Brain (organoid and tissue), 16 donors: ENCODE measurements at places on chromosomes 6 and 20.

DNA sequence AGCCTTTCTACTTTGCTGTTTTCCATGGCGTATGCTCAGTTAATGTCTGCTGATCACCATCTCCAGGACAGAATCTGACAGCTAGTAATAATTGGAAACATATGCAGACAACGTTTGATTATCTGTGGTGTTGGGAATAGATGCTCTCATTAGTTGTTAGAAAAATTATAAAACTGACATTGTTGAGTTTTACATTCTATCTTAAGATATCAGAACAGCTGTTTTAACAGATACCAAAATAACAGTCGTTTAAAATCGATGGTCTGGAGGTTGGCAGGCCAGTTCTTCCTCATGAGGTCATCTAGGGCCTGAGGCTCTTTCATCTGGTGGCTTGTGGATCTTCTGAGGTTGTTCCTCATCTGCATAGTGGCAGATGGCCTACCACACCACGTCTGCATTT lies 137.6 kb downstream of the AIG1 start:
- no peak for DNase-seq

GRCh38 chr6:40715570-40716403 lies 128.6 kb upstream of the LRFN2 start:
- DNase-seq, result peak; percentile 83

DNA sequence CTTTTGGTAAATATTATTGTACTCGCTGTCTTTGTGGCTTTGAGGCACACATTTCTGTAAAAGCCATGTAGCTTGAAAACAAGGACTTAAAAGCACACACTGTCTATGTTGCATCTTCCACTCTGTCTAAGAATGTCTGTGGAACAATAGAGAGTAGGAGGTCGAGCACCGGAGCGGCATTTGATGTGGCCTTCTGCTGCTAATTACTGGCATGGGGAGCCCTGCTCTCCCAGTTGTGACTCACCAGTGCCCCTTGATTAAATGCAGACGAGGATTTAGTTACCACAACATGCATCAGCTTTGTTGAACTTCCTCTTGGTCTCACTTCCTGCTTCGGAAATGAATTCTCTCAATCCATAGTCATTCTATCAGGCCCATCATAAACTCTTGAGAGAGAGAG lies 680.7 kb upstream of the SLC35B3 start:
- no peak for DNase-seq

- no peak for DNase-seq
Measured at GRCh38 chr6:162618448-162619002, 109.0 kb downstream of the PRKN start.

- DNase-seq, result no peak
Measured at GRCh38 chr6:43299338-43300293, 1.6 kb downstream of the SLC22A7 start.

GRCh38 chr20:37231947-37232630 lies 29.5 kb downstream of the GHRH start:
- peak; percentile 71 for DNase-seq

DNA sequence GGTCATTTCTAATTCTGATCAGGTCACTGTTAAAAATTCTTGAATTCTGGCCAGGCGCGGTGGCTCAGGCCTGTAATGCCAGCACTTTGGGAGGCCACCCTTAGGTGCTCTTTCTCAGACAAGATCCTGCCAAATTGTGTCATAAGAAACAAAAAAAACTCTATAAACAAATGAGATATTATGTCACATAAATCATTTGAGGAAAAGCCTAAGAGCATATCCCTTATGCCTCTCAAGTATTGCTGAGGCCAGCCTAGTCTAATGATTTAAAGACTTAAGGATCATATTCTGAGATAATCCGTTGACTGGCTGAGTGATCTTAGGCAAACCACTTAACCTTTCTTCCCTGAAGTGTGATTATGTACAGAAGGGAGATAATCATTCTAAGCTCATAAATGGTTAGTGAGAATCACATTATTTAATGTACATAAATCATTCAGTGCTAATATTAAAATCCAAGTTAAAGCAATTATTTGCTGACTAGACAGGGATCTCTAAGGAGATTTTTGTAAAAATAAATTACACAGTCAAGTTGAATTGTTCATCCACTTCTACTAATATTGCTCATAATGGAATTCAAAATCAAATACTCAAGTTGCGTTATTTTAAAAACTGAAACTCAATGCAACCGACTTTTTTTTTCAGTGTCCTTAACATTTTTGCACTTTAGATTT lies 365.4 kb downstream of the PHF3 start:
- no peak for DNase-seq

DNA sequence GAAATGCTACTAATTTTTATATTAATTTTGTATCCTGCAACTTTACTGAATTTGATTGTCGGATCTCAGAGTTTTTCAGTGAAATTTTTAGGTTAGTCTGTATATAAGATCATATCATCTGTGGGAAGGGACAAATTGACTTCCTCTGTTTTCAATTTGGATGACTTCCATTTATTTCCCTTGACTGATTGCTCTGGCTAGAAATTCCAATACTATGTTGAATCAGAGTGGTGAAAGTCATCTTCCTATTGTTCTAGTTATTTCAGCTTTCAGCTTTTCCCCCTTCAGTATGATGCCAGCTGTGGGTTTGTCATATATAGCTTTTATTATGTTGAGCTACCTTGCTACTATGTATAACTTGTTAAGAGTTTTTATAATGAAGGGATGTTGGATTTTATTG lies 771.2 kb downstream of the KIF16B start:
- DNase-seq, result no peak

DNA sequence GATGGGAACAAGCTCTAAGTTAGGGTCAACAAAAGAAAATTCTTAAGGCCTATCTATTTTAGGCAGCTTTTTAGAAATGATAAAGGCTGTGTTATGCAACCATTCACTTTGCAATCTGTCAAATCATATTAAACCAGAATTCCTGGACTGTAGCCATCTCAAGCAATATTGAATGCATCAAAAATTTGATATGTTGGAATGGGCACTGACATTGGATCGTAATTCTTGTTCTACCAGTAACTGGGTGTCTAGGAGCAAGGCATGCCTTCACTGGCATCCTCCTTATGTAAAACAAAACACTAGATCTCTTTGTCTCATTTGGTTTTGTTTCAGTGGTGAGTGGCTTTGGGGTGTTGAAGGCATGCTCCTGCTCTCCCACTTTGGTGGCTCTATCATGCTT lies 145.6 kb downstream of the JARID2 start:
- DNase-seq, result no peak

GRCh38 chr20:1657556-1658334 lies at the start of gene SIRPG:
SIRPG (minus strand) TSS chr20:1657779; CDS start chr20:1657714, 65 bp downstream.
- DNase-seq, result no peak

GRCh38 chr20:34045294-34045693 lies 51.6 kb downstream of the RALY start:
- DNase-seq, result no peak

- DNase-seq, result peak; percentile 17
Measured at GRCh38 chr6:42841844-42842584, 37.4 kb upstream of the RPL7L1 start.

DNA sequence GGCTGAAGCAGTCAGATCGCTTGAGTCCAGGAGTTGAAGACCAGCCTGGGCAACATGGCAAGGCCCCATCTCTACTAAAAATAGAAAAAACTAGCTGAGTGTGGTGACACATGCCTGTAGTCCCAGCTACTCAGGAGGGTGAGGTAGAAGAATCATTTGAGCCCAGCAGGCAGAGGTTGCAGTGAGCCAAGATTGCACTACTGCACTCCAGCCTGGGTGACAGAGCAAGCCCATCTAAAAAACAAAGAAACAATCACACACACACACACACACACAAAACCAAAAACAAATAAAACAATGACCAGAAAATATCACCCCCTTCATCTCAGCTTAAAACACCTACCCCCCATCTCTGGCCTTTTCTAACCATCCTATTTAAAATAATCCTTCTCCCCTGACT lies 68.0 kb downstream of the BTBD9 start:
- no peak for DNase-seq

- DNase-seq, result no peak
Measured at GRCh38 chr6:110852773-110853172, 21.8 kb upstream of the AMD1 start.

DNA sequence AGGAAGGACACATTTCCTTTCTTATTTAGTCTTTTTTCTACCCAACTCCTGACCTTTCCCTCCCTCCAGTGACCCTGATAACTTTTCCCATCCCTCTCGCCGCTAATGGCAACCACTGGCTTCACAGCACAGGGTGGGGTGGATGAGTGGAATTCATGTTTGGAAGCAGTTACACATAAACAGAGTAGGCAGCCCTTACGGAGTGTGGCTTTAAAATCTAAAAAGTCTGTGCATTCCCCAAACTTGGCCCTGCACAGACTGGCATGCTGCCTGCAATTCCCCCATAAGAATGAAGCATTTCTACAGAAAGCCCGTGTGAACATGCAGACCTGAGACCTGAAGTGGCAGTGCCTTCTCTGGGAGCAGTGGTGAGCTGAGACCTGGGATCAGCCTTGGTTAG lies 275.9 kb upstream of the PRND start:
- no peak for DNase-seq

- DNase-seq, result no peak
Measured at GRCh38 chr6:75090576-75090975, 115.3 kb downstream of the COL12A1 start.

DNA sequence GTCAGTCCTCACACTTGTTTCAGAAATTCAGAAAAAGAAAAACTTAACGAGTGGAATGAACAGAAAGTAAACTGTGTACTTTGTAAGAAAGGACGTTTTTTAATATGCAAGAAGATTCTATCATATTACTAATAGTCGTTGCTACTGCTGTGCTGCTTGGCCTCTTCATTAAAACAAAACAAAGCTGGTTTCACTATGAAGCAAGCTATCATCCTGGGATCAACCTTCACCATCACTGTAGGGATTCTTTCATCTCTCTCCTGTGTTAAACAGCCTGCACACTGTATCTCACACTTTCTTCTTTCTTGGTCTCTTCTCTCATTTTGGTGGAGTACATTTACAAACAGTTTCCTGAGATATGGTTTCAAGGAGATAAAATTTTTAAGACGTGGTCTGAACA lies 284.2 kb downstream of the BTBD9 start:
- no peak for DNase-seq

DNA sequence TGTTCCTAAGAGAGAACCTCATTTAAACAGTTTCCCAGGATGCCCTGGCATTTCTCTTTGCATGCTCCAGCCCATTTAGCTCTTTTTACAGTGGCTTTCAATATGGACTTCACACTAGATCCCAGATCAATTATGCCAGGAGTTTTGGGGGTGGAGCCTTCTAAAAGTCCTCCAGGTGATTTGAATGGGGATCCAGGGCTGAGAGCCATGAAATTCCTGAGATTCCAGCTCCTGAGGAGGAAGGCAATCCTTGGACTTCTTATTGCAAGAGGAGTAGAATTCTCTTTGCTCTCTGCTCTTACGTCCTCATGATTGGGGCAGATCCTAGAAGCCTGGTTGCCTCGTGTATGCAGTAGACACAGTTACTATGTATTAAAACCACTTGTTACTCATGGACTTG lies 184.2 kb downstream of the DHX35 start:
- no peak for DNase-seq

- no peak for DNase-seq
Measured at GRCh38 chr20:61801857-61802442, 263.7 kb downstream of the TAF4 start.

GRCh38 chr6:12418946-12419345 lies 128.8 kb downstream of the EDN1 start:
- no peak for DNase-seq

DNA sequence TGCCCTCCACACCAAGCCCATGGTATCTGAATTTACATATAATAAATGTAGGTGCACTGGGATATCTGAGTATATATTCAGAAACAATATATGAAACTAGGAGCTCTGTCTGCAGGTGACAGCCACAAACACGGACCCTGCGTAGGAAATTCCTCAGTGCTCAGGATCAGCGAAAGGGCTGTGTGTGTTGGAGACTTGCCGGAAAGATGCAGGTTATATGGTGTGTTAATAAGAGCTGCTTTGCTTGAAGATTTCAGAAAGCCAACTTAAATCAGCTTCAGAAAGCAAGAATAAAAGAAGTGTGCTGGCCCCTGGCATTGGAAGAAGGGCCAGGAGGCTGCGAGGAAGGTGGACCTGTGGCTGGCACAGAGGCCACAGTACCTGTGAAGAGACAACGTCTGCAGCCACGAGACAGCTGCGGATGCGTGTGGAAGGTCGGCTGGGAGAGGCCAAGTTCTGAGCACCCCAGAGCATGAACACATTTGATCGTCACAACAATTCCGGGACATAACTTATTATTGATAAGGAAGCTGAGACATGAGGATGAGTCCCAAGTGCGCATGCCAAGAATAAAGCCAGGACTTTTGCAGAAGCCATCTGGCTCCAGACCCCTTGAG lies 183.2 kb downstream of the DLL1 start:
- no peak for DNase-seq

DNA sequence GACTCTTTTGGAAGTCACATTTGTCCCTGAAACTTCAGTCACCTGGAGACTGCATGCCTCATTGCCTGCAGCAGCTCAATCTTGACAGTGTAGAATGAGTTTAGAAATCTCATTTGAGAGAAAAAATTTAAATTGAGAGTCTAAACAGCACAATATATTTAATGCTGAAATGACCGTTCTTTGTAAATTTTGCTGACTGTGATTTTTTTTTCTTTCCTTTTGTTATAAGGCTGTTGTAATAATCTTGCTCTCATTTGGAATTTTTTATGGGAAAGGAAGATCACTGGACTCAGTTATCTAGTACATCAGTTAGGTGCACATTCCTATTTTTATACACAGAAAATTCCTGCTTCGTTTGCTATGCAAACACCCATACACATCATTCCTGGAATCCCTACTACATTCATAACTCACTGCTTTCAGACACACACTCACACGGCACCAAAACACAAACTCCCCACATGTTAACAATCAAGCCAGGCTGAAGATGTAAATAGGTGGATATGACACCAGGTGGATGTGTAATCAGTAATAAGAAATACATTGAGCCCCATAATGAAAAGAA lies 43.8 kb downstream of the PTCHD4 start:
- no peak for DNase-seq

DNA sequence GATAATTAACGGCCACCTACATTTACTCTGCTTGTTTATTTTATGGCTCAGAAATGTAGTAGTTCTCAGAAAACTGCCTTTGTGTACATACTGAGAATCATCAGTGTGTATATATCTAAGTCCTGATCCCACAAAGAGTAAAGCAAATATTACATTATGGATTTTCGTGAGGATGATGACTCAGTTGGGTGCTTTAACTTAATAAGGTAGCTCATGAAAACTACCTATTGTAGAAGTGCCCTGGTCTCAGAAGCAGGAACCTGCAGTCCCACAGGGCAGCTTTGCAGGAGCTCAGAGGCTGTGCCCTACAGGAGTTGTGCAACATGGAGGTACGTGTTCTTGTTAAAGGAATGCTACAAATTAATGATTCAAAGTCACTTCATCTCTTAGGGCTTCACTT lies 108.2 kb downstream of the PLG start:
- no peak for DNase-seq

GRCh38 chr6:34852406-34853085 lies 35.3 kb downstream of the TAF11 start:
- DNase-seq, result no peak
